H1 (cell line): ENCODE measurements at places on chromosomes 7 and 10. TPM values are rescaled to one million over a fixed set of nuclear protein-coding genes. Genes with fewer than 3 reads are reported as not detected.

- no peak for DNase-seq
These were observed 243.7 kb upstream of the BMPER start for GRCh38 chr7:33661430-33662160.

- DNase-seq: no peak
These were observed 179.4 kb downstream of the SEMA3E start for GRCh38 chr7:83469491-83469890.

DNA sequence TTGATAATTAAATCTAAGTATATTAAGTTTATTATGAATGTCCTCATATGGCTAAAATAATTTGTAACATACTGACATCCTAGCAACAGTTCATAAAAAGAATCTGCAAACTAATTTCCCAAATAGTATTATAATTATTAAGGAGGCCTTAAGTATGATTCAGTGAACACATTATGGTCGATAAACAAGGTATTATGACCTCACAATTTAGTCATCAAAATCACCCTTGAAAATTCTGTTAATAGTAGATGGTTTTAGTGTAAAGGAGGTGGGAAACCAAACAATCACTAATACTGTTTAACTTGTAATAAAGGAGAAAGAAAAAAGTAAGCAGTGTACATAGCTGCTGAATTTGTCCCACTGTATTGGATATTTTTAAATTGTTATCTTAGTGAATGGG, 2.1 kb downstream of the ETV1 start:
- no peak for DNase-seq

PKD2L1 gene
- 0.20 and 0.33 TPM in 2 replicates for polyA plus RNA-seq

- DNase-seq: no peak
These were observed 12.7 kb downstream of the SCIN start for GRCh38 chr7:12583176-12583575.

- no peak for DNase-seq
These were observed 29.0 kb upstream of the GNA12 start for GRCh38 chr7:2873146-2873545.

RHEB gene
- 50.4 and 60.8 TPM in 2 replicates for polyA plus RNA-seq

DNA sequence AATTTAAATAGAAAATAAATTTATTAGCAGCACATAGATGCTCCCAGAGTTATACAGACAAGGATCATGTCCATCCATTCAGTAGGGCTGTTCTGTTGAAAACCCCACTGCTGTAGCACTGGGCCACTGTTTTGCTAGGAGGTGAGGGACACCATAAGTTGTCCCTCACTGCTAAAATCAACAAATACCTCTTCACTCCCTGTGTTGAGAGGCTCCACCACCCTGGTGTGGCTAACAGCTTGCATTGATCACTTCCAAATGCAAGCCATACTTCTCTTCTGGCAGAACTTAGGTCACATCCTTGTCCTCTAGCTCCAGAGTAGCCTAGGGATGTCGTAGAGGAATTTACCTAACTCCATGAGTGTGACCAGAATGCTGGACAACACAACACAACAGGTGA, 55.4 kb downstream of the MDFIC start:
- DNase-seq: no peak

NYAP1 gene
- 1.9 and 5.0 TPM in 2 replicates for polyA plus RNA-seq

DNA sequence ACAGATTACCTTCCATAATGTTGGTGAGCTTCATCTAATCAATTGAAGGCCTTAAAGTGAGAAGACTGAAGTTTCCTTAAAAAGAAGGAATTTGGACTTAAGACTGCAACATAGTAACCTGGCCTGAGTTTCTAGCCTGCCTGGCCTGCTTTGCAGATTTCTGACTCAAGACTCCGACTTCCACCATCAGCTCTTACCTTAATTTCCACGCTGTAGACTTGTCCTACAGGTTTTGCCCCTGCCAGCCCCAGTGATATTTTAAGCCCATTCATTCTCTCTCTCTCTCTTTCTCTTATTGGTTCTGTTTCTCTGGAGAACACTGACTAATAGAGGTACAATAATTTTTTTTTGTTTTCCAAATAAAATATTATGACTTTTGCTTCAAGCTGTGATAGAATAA, 862.3 kb upstream of the GHITM start:
- no peak for DNase-seq
